Stimulated activated CD8-positive, alpha-beta memory T cell treated with anti-CD3 and anti-CD28 coated beads, Interleukin-15, amount 100 ng/mL, for 4 hours (primary cell): ENCODE measurements at places on chromosomes 3 and 15.

GRCh38 chr15:67049351-67050044 is 15.9 kb upstream of the SMAD3 start:
- no peak for DNase-seq

- DNase-seq: no peak
These were observed 32.7 kb upstream of the CSPG4 start for GRCh38 chr15:75745305-75745704.

- no peak for DNase-seq
These were observed 235.2 kb downstream of the TLE3 start for GRCh38 chr15:69862540-69862939.

GRCh38 chr15:89139613-89140499 is 51.6 kb downstream of the ABHD2 start:
- no peak for DNase-seq

- DNase-seq: no peak
These were observed 205.7 kb upstream of the NECTIN3 start for GRCh38 chr3:110865934-110866333.

DNA sequence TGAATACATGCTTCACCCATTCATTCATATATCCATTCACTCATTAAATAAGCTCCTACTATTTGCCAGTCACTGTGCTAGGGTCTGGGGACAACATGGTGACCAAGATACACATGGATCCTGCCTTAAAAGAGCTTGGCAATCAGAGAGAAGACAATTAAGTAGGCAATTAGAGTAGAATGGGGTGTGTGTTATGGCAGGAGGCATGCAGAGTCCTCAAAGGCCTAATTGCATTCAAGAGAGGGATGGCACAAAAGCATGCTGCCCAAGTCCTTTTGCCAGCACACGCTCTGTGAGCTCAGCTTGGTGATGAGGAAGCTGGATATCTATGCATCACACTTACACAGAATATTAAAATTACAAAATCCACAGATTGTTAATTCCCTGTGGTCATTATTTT is 2.8 kb upstream of the PRICKLE2 start:
- no peak for DNase-seq

DNA sequence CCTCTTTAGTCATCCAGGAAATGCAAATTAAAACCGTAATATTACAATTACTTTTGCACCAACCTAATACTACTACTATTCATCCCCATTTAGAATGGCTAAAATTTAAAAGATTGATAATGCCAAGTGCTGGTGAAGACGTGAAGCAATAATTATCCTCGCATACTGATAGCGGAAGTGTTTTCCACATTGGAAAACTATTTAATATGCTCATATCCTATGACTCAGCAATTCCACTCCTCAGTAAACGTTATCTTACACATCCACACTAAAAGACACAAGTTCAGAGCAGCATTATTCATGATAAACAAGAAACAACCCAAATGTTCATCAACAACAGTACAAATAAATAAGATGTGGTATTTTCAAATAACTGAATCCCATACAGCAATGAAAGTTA is 70.6 kb downstream of the VPS13C start:
- DNase-seq: no peak

- no peak for DNase-seq
These were observed 24.4 kb downstream of the RLBP1 start for GRCh38 chr15:89196994-89197393.

DNA sequence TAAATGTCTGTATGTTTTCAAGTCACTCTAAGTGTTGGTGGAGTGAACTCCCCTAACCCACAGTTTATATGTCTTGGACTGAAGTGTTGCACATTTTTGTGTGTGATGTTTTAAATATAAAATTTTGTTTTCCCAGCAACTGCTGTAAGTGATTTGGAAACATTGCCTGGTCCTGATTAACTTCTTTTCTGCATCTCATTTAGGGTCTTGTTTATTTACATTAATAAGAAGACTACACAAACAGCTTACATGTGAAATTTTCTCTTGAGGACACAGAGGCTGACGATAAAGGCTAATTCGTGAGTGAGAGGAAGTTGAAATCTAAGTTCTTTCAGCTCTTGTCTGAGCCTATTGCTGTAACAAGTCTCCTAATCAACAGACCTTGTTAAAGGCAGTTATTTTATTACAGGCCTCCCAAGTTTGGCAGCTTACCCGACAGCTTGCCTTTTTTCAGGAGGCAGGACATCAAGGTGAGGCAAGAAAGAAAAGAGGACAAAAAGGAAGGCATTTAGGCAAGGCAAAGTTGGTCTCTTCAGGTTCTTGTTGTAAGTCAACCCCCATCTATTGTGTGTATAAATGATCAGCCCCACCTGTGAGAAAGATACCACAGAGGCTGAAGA is 177.7 kb upstream of the NR2E3 start:
- no peak for DNase-seq

DNA sequence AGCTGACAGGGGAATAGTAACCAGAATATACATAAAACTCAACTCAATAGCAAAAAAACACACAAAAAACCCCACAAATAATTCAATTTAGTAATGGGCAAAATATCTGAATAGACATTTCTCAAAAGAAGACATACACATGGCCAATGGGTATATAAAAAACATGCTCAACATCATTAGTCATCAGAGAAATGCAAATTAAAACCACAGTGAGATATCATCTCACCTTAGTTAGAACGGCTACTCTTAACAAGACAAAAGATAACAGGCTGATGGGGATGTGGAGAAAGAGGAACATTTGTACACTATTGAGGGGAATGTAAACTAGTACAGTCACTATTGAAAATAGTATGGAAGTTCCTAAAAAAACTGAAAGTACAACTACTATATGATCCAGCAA is 678.6 kb downstream of the MECOM start:
- DNase-seq: no peak

DNA sequence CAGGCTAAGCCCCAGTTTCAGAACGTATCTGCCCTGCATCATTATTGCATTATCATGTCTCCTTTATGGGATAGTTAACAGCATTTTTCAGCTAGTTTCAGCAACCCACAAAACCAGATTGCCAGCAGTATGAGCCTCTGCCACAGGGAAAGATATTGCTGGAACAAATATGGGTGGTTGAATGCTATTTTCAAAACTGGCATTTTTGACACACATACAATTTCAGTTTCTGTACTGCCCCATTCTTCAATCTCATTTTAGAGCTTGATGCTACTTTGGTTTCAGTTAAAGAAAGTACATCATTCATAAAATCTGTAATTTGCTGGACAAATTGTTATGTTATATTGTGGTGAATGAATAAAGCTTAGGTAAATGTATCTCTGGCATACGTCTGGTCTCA is 1037.5 kb downstream of the NAALADL2 start:
- no peak for DNase-seq

DNA sequence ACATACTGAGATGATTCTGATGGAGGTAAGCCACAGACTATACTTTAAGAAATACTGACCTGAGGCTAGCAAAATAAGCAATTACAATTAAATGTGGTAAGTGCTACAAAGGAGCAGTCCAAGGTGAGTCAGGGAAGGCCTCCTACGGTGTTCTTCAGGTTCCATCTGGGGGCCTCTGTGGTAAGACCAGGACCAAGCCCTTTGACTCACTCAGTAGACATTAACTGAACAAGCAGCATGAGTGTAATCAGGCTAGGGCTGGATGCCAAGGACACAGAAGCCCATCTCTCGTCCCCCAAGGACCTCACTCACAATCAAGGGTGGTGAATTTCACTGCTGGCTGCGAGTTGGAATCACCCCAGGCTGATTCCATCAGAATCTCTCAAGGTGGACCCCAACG is 37.3 kb downstream of the DZIP1L start:
- no peak for DNase-seq

DNA sequence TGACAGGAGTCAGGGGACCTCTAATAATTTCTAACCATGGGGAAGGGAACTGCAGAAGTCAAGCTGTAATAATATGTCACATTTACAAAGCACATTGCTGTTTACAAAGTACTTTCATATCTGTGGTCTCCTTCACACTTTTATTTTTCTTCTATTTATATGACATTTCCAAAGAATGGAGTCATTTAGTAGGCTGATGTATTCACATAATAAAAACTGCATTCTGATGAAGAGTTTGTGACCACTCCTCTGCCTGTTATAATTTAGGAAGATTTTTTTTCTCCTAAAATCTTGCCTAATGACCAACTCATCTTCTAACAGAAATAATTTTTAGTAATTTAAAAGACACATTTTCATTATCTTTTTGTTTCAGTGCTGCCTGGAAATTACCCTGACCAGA is 272.2 kb upstream of the VEPH1 start:
- DNase-seq: no peak

- no peak for DNase-seq
These were observed 62.2 kb downstream of the MYLK start for GRCh38 chr3:123821920-123822319.

GRCh38 chr3:15220661-15221060 is 14.6 kb downstream of the CAPN7 start:
- DNase-seq: no peak

- no peak for DNase-seq
These were observed 1.0 kb upstream of the ARIH1 start for GRCh38 chr15:72472992-72473610.

GRCh38 chr3:155286736-155287135 is 6.7 kb downstream of the STRIT1 start:
- DNase-seq: no peak

DNA sequence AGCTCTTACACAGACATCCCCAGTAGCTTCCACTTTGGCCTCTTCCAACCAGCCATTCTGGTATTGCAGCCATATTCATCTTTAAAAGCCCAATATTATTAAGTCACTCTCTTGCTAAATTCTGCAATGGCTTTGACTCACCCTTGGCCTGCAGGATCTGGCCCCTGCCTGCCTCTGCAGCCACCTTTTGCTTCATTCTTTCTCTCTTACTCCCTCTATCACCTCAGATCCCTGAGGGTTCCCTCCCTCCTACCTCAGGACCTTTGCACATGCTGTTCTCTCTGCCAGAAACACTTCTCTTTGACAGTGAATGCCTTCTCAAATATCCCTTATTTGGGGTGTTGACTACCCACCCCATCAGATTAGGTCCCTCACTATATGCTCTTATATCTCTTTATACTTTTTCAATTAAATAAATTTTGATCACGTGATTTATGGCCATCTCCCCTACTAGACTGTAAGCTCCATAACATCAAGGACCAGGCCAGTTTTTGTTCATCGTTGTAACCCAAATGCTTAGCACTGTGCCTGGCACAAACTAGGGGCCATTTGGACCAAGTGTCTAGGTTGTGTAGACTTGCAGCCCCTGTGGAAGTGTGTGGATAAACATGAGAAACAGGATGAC is 32.3 kb upstream of the UBE2Q2 start:
- DNase-seq: no peak

GRCh38 chr15:93362203-93362602 is 273.2 kb upstream of the RGMA start:
- DNase-seq: no peak
